Lung microvascular endothelial cell (primary cell): ENCODE measurements at places on chromosomes 12 and 14.

DNA sequence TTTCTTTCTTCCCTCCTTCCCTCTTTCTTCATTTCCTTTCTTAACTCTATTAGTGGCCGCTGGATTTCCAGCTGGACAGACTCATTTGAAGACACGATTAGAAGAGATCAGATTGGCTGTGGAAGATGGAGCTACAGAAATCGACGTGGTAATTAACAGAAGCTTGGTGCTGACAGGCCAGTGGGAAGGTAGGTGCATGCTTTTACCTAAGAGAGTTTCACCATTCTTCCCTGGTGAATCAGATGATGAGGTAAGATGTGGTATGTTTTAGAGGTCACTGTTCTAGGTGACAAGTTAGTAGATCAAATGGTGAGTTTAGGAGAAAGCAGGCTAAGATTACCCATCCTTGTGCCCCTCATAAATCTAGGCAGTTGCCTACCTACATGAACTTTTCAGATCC, 51.6 kb downstream of the DERA start:
- DNase-seq = no peak

- DNase-seq = no peak
Measured at GRCh38 chr14:59811073-59811472, 59.5 kb downstream of the RTN1 start.

DNA sequence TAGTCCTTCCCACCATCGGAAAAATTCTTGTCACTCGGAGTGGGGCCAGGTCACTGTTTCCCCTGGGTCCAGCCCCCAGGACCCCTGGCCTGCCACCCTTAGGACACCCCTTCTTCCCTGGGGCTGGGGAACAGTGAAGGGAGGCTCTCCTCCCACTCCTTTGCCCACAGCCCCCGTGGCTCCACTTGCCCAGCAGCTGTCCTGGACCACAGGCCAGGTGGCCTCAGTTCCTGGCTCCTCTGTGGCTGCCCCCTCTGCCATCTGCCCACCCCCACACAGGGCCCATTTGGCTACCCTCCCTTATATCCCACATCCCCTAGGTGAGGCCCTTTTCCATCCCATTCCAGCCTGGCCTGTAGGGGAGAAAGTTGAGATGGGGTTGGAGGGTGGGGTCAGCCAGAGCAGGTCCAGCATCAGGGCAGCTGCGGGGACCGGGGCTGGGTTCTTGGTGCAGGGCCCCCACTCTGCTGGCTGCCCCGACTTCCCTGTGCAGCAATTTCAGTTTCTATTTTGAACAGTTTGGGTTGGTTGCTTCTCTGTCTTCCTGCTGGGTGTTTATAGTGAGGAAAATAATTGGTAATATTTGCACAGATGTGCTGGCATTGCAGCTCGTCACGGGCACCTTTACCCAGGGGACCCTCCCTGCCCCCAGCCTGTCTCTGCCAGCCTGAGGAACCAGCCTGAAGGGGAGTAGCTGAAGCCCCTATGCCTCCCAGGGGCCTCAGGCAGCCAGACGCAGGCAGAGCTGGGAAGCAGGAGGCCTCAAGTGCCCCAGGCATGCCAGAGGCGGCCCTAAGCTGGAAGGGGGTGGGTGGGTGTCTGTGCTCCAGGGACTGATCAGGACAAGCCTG, 23.4 kb downstream of the SYNDIG1L start:
- no peak for DNase-seq

DNA sequence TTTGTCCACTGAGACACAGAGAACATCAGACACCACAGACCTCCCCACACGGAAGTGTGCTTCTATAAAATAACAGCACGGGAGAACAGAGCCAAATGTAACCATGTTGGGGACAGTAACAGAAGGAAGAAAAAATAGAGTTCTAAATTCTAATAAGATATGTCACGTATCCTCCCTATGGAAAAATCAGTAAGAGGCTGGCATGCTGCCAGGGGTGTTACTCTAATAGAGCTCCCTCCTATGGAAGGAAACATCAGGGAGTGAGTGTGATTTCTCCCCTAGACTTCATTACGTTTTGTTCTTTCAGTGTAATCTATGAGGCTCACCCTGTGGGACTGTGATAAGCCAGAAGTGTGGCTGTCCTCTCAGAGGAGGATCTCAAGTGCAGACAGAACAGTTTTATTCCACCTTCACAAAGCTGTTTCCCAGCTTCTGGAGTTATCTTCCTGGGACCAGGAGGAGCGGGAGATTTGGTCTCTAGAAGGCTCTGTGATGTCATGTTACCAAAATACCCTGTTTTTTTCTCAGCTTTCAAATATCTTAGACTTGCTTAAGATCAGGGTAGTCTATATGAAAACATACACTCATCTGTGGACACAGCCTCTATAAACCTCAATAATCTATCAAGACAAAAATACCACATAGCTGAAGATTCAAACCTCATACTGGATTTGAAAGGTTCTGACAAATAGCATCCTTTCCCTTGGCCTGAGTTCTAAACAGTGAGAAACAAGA, 69.3 kb downstream of the ZFC3H1 start:
- peak; percentile 27 for DNase-seq

DNA sequence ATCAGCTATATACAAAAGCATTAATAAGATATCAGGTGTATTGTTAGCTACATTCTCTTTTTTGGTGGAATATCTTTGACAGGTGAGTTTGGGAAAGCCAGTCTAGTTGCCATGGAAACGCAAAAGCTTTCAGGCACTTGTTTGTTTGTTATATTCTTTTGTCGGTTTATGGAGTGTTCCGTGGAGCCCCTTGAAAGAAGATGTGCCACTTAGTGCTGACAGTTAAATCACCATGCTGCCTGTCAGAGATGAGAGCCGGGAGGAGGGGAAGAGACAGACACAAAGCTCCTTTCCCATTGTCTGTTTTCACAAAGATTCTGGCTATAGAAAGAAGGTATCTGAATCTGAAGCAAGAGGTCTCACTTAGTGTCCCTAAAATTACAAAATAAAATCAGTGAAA, 170.8 kb downstream of the SNAPC1 start:
- no peak for DNase-seq

GRCh38 chr12:11764837-11765236, 115.4 kb downstream of the ETV6 start:
- no peak for DNase-seq

GRCh38 chr12:81136519-81136918, 58.6 kb downstream of the ACSS3 start:
- DNase-seq = no peak

- DNase-seq = no peak
Measured at GRCh38 chr12:52658196-52658595, 6.2 kb upstream of the KRT2 start.

DNA sequence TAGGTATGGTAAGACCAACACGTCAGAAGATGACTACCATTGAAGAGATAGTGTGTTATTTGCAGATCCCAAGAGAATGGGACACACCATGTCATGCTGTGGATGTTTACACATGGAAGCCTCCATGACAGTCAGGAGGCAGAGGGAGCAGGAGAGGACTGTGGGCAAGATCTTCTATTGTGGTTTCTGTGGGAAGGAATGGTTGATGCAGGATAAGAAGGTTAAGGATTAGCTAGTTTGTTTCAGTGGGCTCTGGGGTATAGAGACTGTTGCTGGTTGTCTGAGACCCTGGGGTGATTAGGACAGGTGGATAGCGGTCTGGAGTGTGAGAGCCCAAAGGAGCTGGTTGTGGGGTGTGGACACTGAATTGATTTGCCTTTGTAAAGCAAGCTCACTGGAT, 23.3 kb downstream of the TAS2R7 start:
- DNase-seq = no peak

DNA sequence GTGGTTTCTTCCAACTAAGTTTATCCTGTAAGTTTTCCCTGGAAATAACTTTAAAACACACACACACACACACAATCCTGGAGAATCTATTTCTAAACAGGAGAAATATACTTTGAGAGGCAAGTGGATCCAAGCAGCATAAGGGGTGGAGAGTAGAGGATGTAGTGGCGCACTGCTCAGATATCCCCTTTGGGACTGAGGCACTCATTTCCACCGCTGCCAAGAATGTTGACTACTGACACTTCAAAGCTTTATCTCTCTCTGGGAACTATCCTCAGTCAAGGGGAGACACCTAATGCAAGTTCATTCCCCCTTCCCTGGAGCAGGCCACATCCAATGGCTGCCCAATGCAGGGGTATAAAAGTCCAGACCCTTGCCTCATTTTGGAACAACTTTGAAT, 75.8 kb downstream of the CAPZA3 start:
- DNase-seq = no peak

DNA sequence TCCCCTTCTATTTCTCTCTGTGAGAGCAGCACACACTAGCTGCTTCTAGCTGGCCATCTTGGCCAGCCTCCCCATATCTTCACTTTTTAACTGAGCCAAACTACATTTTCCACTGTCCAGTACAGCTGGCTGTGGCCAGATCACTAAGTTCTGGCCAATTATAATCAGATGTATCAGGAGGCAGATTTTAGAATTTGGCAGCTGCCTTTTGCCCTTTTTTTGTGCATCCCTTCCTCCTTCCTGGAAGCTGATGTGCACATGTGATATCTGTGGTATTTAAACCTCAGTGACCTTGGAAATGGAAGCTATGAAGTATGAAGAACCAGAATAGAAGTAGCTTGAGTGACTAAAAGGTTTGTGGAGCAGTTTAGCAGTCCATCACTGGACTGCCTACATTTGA, 49.8 kb upstream of the ANO6 start:
- DNase-seq = no peak

GRCh38 chr14:22333422-22334274, 255.4 kb downstream of the DAD1 start:
- DNase-seq = peak; percentile 61

GRCh38 chr14:74502236-74503019, 8.9 kb downstream of the ISCA2 start:
- DNase-seq = peak; percentile 63

DNA sequence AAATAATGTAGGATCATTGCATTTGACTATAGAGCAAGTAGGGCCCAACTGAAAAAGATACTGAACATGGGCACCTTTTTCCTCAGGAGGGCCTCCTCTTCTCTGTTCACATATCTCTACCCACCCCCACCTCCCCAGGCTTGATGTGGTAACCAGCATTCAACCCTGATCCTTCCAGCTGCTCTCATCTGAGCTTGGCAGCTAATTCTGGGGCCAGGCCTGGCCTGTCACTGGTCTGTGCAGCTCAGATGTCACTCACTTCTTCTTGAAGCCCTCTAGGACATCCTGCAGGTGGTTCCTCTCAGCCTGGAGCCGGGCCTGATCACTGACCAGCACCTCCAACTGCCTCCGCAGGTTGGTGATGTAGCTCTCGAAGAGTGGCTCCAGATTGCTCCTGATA, 2.1 kb downstream of the KRT84 start:
- DNase-seq = no peak

DNA sequence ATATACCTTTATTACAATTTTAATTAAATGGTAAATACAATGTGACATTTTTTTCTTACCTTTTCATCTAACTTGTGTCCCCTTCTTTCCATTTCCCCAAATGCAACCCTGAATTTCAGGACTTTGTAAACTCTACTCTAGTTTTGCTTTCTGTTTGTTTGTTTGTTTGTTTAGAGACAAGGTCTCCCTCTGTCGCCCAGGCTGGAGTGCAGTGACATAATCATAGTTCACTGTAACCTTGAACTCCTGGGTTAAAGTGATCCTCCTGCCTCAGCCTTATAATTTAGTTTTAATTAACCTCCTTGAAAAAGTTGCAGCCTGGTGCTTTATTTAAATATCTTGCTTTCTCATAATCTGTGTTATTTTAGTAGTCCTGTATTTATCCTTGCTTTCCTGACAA, 59.0 kb upstream of the MON2 start:
- no peak for DNase-seq

DNA sequence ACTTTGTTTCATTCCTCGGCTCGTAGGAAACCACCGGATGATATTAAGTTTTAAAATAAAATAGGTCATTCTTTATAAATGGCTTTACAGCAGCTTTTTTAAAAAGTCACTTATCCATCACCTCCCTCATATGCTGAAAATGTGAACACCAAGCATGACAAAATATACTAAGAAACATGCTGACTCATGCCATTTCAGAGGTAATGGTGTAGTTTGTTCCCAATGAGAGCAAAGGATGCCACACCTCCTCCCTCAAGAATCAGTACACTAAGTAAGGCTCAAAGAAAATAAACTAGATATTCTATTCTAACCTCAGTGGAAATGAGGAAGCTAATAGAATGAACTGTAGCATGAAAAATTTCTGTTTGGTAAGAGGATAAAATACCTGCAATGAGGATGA, 5.5 kb upstream of the DIO2 start:
- no peak for DNase-seq

- DNase-seq = no peak
Measured at GRCh38 chr12:78885466-78885865, 20.9 kb downstream of the SYT1 start.

DNA sequence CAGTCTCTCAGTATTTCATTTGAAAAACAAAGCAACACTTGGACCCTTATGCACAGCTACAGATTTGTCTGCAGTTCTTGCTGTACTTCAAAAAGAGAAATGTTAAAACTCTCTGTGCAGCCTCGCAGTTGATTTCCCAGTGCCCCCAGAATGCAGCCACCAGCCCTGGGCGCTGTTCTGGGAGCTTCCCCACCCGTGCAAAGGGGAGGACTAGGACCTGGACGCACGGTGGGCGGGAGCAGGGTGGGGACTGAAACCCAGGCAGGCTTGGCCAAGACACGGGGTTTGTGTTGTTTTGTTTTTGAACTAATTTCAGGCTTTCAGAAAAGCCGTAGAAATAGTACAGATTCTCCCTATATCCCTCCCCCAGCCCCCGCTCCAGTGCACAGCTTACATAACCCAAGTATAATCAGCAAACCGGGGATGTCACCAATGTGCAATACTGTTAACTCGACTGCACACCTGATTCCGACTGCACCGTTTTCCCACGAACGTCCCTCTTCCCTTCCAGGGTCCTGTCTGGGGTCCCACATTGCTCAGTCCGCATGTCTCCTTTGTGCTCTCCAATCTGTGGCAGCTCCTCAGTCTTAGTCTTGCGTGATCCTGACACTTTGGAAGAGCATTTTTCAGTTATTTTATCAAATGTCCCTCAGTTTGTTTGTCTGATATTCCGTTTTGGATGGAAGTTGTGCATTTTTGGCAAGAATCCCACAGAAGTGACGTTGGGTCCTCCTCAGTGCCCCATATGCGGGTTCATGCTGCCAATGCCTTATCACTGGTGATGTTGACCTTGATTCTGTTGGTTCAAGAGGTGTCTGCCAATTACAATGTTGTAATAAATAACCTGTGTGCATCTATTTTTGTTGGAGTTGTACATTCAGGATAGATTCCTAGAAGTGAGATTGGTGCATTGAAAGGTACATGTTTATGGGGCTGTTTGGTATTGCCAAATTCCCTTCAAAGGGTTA, 95.9 kb downstream of the SETD3 start:
- DNase-seq = no peak

GRCh38 chr12:52942901-52943181, 6.1 kb upstream of the KRT18 start:
- no peak for DNase-seq

GRCh38 chr12:58143498-58143995, 202.2 kb downstream of the ATP23 start:
- DNase-seq = peak; percentile 6
